ENCODE measurements at places on chromosomes 4 and X. TPM values are rescaled to one million over a fixed set of nuclear protein-coding genes. Genes with fewer than 3 reads are reported as not detected.

The VCX3B gene
- not detected for total RNA-seq

The PDZD4 gene
- total RNA-seq = 3.6 TPM

The TMPRSS11B gene
- not detected for total RNA-seq

The ETNPPL gene
- not detected for total RNA-seq

The FGFBP2 gene
- total RNA-seq = 0.24 TPM

The SCRG1 gene
- total RNA-seq = not detected
